ENCODE measurements at places on chromosomes 5 and 9.

DNA sequence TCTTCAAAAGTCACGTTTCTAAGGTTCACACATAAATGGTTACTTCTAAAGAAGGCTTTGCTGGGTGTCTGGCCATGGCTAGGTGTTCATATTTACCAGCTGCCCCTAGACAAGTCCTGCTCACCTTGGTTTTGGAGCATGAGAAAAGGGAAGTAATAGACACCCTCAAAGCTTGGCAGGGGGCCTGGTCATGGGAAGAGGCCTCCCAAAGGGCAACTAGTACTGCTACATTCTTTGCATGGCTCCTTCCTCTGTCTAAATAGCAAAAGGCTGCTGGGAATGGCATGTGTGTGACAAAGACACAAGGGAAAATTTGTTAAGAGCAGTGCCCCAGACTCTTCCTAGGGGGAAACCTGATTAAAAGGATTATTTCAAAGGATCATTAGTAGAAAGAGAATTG, 93.4 kb downstream of the NRG2 start:
- peak; percentile 45 for DNase-seq

DNA sequence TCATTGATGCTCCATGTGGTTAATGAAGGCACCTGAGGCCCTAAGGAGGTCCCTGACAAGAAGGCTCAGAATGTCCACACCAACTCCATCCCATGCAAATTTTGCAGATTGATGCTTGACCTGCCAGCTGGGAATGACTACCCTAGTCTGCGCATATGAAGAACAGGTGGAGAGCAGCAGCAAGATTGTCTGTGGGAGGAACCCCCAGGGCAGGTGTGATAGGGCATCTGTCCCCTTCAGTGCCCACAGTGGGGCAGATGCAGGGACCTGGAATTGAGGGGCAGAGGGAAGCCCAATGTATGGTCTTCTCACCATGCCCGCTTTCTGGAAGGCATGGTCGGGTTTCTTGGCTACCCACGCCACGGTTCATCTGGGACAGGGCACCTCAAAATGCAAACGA, 79.6 kb downstream of the MACROH2A1 start:
- DNase-seq: no peak

DNA sequence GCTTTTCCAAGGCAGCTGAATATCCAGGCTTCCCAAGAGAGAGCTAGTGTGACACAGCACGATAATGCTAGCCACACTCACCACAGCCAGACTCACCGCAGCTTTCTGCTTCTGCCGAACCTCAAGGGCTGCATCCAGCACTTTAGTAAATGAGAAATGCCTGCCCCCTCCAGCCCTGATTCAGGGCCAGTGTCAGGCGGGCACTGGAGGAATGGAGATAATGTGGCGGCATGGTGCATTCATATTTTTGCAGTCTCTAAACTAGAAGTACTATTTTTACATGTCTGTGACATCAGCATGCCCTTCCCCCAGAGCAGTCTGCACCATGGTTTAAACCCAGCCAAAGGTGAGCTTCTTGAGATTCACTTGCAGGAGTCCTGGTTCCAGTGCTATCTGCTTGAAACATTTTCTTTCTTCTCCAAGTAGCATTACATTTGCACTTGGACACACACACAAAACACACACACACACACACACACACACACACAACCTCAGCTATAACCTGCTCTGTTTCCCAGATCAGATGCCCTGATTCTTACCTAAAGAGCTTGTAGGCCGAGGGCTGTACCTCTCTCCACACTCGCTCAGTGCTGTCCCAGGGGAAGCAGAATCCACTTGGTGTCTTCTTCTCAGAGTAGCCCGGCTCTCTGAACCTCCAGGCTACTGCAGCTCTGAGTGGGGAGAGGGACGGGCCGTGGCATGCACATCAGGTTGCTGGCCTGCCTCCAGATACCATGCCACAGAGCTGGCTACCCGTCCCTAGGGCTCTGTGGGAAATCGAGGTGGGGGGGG, at the start of gene FGF1:
FGF1 (minus strand) TSS at position 673 of the 792 bp plus-strand sequence. CDS start 71,963 bp downstream, outside the sequence.
- DNase-seq: no peak

DNA sequence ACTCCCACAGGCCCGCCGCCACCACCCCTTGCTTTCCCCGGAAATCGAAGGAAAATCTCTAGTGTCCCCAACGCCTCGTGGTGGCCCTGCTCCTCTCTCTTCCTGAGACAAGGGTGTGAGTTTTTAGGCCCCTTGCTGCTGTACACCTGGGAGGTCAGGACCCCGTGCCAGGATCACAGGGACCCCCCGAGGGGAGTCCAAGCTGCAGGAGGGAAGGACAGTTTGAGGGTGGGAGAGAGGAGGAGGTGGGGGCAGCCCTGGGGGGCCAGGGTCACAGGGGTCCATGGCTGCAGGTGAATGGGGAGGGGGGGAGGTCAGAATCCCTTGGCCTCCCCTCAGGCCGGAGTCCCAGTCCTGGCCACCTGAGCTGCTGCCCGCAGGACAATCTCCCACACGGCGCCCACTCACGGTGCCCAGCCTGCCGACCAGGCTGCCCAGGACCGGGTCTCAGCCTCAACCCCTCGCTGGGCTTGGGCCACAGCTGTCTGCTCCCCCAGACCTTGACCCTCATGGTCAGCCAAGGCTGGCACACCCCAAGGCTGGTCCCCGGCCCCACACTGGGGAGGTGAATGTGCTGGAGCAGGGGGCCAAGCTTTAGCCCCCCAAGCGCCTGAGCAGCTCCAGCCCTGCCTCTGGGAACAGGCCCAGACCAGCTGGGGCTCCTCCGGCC, 19.9 kb downstream of the TPPP start:
- DNase-seq: no peak

- DNase-seq: no peak
Measured at GRCh38 chr5:175837171-175837699, 34.1 kb upstream of the CPLX2 start.

- DNase-seq: no peak
Measured at GRCh38 chr5:7801891-7802614, 48.9 kb downstream of the CFAP90 start.

- DNase-seq: no peak
Measured at GRCh38 chr9:137458194-137459151, 661 bp downstream of the NSMF start.

GRCh38 chr5:33701251-33701650, 190.5 kb downstream of the ADAMTS12 start:
- DNase-seq: no peak

GRCh38 chr5:95519151-95519550, 35.6 kb downstream of the SKIC3 start:
- DNase-seq: no peak

DNA sequence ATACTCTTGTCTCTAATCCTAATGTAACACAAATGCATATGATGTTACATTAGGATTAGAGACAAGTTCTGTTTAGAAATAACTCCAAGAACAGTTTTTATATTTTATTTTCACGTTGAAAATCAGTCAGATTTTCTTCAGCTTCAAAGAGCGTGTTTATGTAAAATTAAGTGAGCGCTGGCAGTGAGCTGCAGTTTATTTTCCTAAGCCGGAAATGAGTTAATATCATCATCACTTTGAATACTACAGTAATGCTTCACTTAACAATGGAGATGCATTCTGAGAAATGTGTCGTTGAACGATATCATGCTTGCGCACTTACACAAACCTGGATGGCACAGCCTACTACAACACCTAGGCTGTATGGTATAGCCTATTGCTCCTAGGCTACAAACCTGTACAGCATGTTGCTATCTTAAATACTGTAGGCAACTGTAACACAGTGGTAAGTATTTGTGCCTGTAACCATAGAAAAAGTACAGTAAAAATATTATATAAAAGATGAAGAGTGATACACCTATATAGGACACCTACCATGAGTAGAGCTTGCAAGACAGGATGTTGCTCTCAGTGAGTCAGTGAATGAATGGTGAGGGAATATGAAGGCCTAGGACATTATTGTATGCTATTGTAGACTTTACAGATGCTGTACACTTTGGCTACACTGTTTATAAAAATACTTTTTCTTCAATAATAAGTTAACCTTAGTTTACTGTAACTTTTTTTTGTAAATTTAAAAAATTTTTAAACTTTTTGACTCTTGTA, 65.9 kb upstream of the C5orf46 start:
- DNase-seq: peak; percentile 66

DNA sequence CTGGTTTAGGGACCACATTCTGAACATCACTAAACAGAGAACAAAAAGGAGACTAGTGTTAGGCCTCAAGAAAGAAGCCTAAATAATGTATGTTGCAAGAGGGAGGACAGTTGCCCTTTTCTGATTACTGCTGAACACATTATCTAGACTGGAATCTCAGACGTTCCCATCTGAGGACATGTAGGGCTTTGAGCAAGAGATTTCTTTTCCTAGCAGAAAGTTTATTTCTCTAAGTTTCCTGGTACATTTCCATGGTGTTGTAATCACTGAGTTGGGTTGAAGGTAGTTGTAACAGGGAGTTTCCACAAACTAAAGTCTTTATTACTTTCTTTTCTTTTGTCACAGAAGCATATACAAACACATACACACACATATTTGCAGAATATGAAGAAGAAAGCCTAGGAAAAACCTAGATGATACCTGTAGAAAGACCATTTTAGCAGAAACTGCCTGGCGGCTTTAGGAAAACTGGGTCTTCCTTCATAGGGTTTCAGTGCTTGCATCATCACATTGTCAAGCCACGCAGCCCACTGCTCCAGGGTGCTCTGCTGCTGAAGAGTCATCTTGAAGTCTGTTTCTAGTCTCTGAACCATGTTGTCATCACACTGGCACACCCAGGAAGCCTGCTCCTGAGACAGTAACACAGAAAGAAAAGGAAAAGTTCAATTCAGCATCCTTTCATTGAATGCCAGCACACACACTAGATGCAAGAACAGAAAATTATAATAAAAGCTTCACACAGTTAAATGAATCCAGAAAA, 269.1 kb downstream of the RFX3 start:
- no peak for DNase-seq

DNA sequence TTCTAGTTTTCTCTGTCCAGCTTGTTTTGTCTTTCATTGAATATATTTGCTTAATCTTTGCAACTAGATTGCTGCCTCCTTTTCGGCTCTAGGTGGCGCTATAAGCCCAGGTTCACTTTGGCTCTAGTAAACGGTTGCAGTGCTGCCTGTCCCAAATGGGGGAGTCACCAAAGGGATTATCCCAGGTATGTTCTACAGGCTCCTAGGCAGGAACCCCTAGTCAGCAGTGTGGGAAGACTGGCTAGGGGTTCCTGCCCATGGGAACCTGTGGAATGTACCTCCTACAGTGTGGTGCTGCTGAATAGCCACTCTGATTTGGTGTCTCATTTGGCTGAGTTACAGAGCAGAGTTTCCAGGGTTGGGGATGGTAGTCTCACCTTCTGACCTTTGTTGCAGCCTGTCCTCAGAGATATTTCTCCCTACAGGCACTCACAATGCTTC, 85.2 kb downstream of the ARSB start:
- DNase-seq: no peak

DNA sequence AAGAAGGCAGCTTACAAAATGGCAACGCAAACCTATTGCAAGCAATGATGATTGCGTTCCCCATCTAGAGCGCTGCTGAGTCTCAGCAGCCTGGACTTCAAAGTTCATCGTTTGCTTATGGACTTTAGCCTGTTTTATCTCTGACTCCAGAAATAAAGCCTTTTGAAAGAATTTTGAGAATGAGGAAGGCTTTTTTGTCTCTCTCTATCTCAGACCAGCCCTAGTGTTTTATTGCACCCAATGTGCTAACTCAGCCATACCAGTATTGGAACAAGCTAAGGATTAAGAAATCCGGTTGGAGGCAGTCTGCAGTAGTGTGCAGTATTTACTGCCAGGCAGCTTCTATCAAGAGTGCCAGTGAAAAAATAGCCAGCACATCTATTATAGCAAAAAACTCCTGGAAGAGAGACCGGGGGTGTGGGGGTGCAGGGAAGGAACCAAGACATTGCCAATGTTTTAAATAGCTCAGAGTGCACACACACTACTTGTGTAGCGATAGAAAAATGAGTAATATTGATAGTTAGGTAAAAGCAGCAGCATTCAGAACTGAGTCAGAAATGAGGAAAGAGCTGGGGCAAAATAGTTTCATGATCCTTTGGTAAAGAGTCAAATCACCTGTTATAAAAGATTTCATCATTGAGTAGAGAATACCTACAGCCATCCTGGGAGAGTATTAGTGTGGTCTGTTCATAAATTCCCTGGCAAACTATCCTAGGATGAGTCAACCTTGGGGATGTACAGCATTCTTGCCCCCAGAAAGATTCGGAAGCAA, 219.0 kb downstream of the ZNF608 start:
- DNase-seq: peak; percentile 73

GRCh38 chr5:76622076-76622475, 1.1 kb downstream of the F2RL2 start:
- no peak for DNase-seq

- DNase-seq: no peak
Measured at GRCh38 chr5:15516486-15516885, 16.5 kb downstream of the FBXL7 start.

GRCh38 chr5:129912601-129913255, 8.5 kb downstream of the CHSY3 start:
- DNase-seq: no peak

GRCh38 chr9:82109626-82110025, 121.1 kb downstream of the SPATA31D1 start:
- no peak for DNase-seq

DNA sequence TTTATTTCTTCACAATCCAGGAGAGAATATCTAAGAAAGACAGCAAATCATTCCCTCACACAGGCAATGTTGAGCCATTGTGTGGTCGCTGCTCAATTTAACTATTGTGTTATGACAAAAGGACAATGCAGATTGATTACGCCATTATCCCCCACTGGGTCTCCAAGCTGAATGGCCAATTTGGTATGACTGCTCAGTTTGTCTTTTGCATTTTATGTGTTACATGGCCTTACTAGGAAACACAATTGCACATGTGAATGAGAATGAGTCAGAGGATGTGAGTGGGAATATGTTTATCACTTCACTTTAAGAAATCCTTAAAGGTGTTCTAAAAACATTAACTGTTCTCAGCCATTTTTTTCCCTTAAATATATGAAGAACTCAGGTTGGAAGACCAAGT, 108.3 kb downstream of the FAM174A start:
- no peak for DNase-seq

DNA sequence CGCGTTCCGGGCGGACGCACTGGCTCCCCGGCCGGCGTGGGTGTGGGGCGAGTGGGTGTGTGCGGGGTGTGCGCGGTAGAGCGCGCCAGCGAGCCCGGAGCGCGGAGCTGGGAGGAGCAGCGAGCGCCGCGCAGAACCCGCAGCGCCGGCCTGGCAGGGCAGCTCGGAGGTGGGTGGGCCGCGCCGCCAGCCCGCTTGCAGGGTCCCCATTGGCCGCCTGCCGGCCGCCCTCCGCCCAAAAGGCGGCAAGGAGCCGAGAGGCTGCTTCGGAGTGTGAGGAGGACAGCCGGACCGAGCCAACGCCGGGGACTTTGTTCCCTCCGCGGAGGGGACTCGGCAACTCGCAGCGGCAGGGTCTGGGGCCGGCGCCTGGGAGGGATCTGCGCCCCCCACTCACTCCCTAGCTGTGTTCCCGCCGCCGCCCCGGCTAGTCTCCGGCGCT, at the start of gene DAPK1:
DAPK1 (plus strand) TSS at position 264 of the 442 bp plus-strand sequence. CDS start 1,211 bp downstream, outside the sequence.
- DNase-seq: peak; percentile 87

DNA sequence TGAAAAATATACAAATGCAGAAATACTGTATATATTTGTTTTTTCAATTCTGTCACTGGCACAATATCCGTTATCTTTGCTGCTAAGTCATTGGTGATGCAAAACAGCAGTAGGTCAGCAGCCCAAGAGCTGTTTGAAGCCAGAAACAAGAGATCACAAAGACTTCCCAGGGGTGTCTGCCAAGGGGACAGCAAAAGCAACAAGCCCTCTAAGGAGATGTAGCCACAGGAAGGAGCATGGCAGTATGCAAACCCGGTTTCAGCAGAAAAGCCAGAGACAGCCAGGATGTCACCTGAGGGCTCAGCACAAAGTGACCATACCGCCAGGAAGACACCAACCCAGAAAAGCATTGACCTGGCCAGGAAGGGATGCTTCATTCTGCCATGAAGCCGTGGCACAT, 241.5 kb downstream of the ARRDC3 start:
- DNase-seq: no peak

- peak; percentile 24 for DNase-seq
Measured at GRCh38 chr9:2271426-2271825, 256.3 kb downstream of the SMARCA2 start.

Measured in lung (tissue), 17 donors.